Cardiac fibroblast (primary cell): ENCODE measurements at places on chromosomes 4 and X.

GRCh38 chr4:2256156-2256731 is 5.7 kb downstream of the MXD4 start:
- DNase-seq: no peak

GRCh38 chr4:81314897-81315470 is 100.0 kb upstream of the PRKG2 start:
- DNase-seq: peak; percentile 62

- no peak for DNase-seq
Observed at GRCh38 chr4:61918987-61919386, 718.9 kb downstream of the ADGRL3 start.

DNA sequence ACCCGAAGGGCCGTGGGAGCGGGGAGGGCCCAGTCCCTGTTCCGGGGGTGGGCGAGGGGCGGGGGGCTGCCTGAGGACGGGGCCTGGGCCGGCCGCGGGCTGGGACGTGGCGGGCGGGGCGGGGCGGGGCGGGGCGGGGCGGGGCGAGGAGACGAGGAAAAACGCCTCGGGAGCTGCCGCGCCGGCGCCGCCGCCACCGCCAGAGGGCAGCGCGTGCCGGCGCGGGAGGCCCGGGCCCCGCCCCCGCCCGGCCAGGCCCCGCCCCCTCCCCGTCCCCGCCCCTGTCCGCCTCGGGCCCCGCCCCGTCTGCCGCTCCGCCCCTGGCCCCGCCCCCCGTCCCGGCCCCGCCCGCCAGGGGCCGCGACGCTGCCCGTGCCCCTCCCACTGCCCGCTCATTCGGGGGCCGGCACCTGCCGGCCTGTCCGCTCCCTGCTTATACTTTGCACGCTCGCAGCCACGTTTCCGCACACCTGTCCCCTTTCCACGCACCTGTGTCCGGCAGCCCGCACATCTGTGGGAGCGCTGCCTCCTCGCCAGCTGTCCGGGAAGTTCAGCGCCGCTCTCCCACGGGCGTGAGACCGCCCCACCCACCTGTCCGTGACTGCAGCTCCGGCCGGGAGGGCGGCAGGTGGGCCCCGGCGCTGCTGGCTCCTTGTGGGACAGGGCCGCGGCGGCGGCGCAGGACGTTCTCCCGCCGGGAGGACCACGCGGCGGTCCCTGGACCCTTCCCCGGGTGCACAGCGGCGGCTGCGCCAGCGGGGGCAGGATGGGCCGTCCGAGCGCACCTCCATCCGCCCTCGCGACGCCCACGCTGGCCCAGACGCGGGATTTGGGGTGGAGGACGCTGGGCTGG is 1.7 kb upstream of the FGFRL1 start:
- peak; percentile 66 for DNase-seq

- no peak for DNase-seq
Observed at GRCh38 chrX:17977696-17978095, 116.6 kb upstream of the RAI2 start.

- DNase-seq: peak; percentile 75
Observed at GRCh38 chr4:165325732-165326512, 1.5 kb upstream of the MSMO1 start.

GRCh38 chr4:108693211-108693610 is 42.8 kb downstream of the OSTC start:
- DNase-seq: no peak
